ENCODE measurements at places on chromosomes 5 and 9. TPM values are rescaled to one million over a fixed set of nuclear protein-coding genes. Genes with fewer than 3 reads are reported as not detected.

The MYMK gene
- total RNA-seq: not detected

The FOXD4L6 gene
- total RNA-seq: not detected

The IDNK gene
- 12.3 TPM for total RNA-seq

The KCNV2 gene
- not detected for total RNA-seq

The C8G gene
- total RNA-seq: 1.9 TPM

The ASS1 gene
- total RNA-seq: 2.1 TPM

The PLPP7 gene
- 0.58 TPM for total RNA-seq

The ENTREP1 gene
- total RNA-seq: not detected

The IGIP gene
- 10.8 TPM for total RNA-seq

The GFI1B gene
- total RNA-seq: 0.18 TPM

The PAEP gene
- not detected for total RNA-seq

The RGMB gene
- total RNA-seq: 22.8 TPM

The TMEM171 gene
- not detected for total RNA-seq

The TMED7 gene
- 58.0 TPM for total RNA-seq

The SLC6A7 gene
- total RNA-seq: not detected

The PRRX2 gene
- not detected for total RNA-seq

The BRINP1 gene
- not detected for total RNA-seq

The ADGRD2 gene
- total RNA-seq: not detected

The NIPBL gene
- total RNA-seq: 93.6 TPM

The MYO10 gene
- not detected for total RNA-seq

The NIM1K gene
- total RNA-seq: 0.89 TPM

The DMRT2 gene
- total RNA-seq: not detected

The C7 gene
- not detected for total RNA-seq

The SPINK13 gene
- not detected for total RNA-seq

All from T-cell (primary cell).